ENCODE measurements at places on chromosomes 5 and 9.

- H3K4me1 ChIP-seq, result no peaks in the 10 kb centered on the region
- H3K27me3 ChIP-seq, result no peaks in the 10 kb centered on the region
- no peak for DNase-seq
- H3K27ac ChIP-seq, result no peak overlapping the region
Observed at GRCh38 chr5:156366521-156366920, 39.6 kb downstream of the SGCD start.

DNA sequence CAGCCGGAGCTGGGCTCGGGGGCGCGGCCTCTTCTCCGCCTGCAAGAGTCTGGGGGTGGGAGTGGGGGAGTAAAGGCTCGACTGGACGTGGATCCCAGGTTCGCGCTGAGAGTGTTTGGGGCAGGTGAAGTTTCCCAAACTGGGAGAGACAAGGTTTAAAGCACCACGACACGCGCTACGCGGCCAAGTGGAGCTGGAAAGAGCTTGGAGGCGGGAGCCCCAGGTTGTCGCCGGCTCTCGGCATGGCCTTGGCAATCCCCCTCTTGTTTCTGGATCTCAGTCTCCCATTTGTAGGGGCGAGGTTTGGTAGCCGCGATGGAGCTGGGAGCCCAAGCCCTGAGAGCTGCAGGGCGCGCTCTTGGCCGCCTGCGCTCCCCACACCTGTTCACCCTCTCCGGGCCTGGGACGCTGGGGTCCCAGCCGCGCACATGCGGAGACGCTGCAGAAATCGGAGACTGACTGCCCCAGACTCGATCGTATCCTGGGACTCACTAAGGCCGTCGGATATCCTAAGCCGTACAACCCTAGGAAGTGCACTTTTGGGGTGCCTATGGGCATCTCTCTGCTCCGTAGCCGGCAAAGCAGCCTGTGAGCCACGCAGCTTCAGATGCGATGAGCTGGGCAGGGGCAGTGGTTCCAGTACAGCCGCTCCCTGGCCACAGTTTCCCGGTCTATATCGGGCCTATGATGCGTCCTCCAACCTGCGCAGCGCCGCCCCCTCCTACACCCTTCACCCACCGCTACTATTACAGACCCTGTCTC is 937 bp downstream of the TMOD1 start:
- peak overlapping the region; percentile 80 for H3K4me3 ChIP-seq
- H3K36me3 ChIP-seq, result no peaks in the 10 kb centered on the region
- H3K27ac ChIP-seq, result peak overlapping the region; percentile 92
- no peaks in the 10 kb centered on the region for H3K27me3 ChIP-seq
- DNase-seq, result peak; percentile 18

- peaks cover 10% of the 10 kb centered on the region for H3K4me1 ChIP-seq
- H3K36me3 ChIP-seq, result no peaks in the 10 kb centered on the region
- H3K27ac ChIP-seq, result no peak overlapping the region
- DNase-seq, result no peak
- no peak overlapping the region for H3K4me3 ChIP-seq
- H3K27me3 ChIP-seq, result no peaks in the 10 kb centered on the region
Observed at GRCh38 chr5:109483395-109483971, 73.7 kb upstream of the PJA2 start.

- DNase-seq, result peak; percentile 45
- no peaks in the 10 kb centered on the region for H3K36me3 ChIP-seq
- no peak overlapping the region for H3K4me3 ChIP-seq
- peaks cover 64% of the 10 kb centered on the region for H3K4me1 ChIP-seq
- H3K27me3 ChIP-seq, result no peaks in the 10 kb centered on the region
Observed at GRCh38 chr9:38026021-38026809, 42.8 kb downstream of the SHB start.

GRCh38 chr5:74499256-74500050 is 141.1 kb downstream of the ENC1 start:
- no peak for DNase-seq
- no peaks in the 10 kb centered on the region for H3K36me3 ChIP-seq
- no peaks in the 10 kb centered on the region for H3K27me3 ChIP-seq
- H3K4me1 ChIP-seq, result peaks cover 43% of the 10 kb centered on the region

- no peaks in the 10 kb centered on the region for H3K27me3 ChIP-seq
- no peaks in the 10 kb centered on the region for H3K36me3 ChIP-seq
- H3K4me3 ChIP-seq, result no peak overlapping the region
Observed at GRCh38 chr5:124927735-124928134, 181.3 kb upstream of the ZNF608 start.

DNA sequence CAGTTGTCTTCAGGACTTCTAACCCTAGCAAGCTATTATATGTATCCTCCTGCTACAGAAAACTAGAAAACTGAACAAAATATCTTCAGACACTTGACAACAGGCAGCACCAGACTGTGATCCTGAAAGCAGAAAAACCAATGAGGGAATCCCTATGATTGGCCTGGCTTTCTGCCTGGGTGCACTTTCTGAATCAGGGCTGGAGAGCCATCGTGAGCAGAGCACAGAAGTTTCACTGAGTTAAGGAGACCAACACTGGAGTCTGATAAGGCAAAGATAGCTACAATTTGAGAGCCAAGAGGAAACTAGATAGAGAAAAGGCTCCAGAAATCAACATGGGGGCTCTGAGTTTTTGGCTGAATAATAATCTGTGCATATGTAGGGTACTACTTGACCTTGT is 106.5 kb downstream of the FANCC start:
- H3K36me3 ChIP-seq, result no peaks in the 10 kb centered on the region
- H3K4me3 ChIP-seq, result no peak overlapping the region
- H3K27ac ChIP-seq, result no peak overlapping the region
- H3K4me1 ChIP-seq, result peaks cover 5% of the 10 kb centered on the region
- DNase-seq, result no peak

DNA sequence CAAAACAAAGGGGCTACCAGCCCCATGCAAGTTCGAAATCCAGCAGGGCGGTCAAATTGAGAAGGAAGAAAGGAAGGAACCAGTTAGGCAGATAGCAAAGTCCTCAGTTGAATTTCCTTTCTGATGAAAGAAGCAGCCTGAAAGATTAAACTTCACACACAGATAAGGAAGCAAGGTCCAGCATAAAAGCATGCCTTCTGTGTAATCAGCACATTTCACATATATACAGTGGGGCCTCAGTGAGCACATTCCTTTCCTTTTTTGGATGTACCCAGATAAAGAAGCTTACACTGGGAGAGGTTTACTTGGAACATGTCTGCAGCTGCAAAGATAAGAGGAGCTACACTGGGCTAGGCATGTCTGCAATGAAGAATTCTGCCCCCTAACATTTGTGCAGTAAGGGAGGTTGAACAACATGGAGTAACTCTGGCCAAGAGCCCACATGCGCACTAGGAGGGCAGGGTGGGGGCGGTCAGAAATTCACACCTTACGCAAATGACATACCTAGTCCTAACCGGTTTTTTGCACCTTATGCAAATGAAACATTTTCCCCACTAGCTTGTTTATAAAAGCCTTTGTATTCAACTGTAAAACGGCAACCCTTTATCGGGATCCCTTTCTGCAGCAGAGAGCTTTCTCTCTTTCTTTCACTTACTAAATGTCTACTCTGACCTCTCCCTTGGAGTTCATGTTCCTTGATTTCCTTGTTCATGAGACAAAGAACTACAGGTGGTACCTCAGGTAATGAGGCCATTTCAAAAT is 149.7 kb upstream of the FBXL17 start:
- DNase-seq, result no peak
- H3K27ac ChIP-seq, result no peak overlapping the region
- no peak overlapping the region for H3K4me3 ChIP-seq
- no peaks in the 10 kb centered on the region for H3K4me1 ChIP-seq
- H3K27me3 ChIP-seq, result no peaks in the 10 kb centered on the region

DNA sequence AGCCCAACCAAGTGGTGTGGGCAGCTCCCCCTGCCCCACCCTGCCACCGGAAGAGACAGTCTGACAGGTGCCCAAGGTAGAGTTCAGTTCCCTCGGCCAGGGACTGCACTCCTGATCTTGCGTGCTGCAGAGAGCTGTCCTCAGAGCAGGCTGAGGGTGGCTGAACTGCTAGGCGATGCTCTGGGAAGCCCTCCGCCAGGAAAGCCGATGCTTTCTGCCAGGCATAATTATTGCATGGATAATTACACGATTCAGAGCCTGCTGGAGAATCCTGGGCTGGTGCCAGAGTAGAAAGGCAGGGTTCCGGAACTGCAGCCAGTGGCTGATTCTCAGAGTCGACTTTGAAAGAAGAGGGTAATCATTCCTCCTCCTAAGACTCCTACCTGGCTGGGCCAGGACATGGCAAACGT is 19.3 kb downstream of the KCNIP1 start:
- DNase-seq, result peak; percentile 44
- no peak overlapping the region for H3K4me3 ChIP-seq
- no peaks in the 10 kb centered on the region for H3K36me3 ChIP-seq
- H3K27me3 ChIP-seq, result no peaks in the 10 kb centered on the region
- peak overlapping the region; percentile 59 for H3K27ac ChIP-seq
- peaks cover 22% of the 10 kb centered on the region for H3K4me1 ChIP-seq

GRCh38 chr5:144139586-144139985 is 30.9 kb downstream of the YIPF5 start:
- H3K4me3 ChIP-seq, result no peak overlapping the region
- no peak for DNase-seq
- no peak overlapping the region for H3K27ac ChIP-seq
- H3K36me3 ChIP-seq, result no peaks in the 10 kb centered on the region

GRCh38 chr5:62354028-62354874 is 48.2 kb downstream of the KIF2A start:
- peaks cover 9% of the 10 kb centered on the region for H3K36me3 ChIP-seq
- peak; percentile 68 for DNase-seq
- no peaks in the 10 kb centered on the region for H3K4me1 ChIP-seq
- no peak overlapping the region for H3K4me3 ChIP-seq
- no peak overlapping the region for H3K27ac ChIP-seq

DNA sequence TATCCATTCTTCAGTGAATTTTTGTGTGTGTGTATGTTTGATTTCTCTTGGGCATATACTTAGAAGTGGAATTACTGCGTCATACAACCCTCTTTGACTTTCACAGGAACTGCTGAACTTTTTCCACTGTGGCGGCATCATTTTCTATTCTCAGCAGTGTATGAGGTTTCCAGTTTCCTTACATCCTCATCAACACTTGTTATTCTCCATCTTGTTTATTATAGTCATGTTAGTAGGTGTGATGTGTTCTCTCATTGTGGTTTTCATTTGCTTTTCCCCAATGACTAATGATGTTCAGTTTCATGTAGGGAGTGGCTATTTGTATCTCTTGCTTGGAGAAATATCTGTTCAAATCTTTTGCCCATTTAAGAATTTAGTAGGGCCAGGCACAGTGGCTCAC is 2.6 kb downstream of the ZNF79 start:
- no peak overlapping the region for H3K4me3 ChIP-seq
- H3K27ac ChIP-seq, result no peak overlapping the region
- H3K36me3 ChIP-seq, result peaks cover 5% of the 10 kb centered on the region
- no peak for DNase-seq
- H3K4me1 ChIP-seq, result peaks cover 34% of the 10 kb centered on the region

DNA sequence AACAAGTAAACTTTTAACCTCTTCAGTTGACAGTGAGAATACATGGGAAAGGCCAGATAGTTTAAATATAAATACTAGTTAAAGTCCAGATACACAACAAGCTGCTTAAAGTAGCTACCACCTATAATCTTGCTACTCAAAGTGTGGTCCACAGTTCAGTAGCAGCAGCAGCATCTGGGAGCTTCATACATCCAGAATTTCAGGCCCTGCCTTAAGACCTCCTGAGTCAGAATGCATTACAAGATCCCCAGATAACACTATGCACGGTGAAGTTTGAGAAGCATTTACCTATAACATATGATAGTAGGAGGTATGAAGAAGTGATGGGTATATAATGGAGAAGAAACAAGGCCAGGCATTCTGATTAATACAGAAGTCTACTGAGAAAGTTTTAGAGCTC is 244.5 kb downstream of the EFNA5 start:
- no peaks in the 10 kb centered on the region for H3K27me3 ChIP-seq
- no peak overlapping the region for H3K4me3 ChIP-seq
- no peak overlapping the region for H3K27ac ChIP-seq
- no peaks in the 10 kb centered on the region for H3K36me3 ChIP-seq

DNA sequence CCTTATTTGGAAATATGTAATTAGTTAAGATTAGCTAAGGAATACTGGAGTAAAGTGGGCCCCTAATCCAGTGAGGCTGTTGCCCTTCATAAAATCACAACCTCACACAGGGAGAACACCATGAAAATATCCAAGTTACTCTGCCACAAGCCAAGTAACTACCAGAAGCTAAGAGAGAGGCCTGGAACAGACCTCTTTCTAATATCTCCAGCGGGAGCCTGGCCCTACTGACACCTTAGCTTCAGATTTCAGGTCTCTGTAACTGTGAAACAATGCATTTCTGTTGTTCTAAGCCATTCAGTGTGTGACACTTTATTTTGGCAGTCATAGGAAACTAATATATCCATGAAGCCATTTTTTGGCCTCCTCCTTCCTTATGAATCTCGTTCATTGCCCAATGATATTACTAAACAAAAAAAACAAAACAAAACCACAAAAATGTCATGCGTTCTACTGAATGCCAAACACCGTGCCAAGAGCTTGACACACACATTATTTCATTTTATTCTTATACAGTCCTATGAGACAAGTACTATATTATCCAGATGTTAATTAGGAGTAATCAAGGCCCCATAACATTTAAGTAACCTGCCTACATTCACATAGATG is 699.0 kb downstream of the MAT2B start:
- H3K27ac ChIP-seq, result no peak overlapping the region
- no peaks in the 10 kb centered on the region for H3K27me3 ChIP-seq
- DNase-seq, result no peak
- H3K36me3 ChIP-seq, result no peaks in the 10 kb centered on the region

- no peak for DNase-seq
- H3K27me3 ChIP-seq, result no peaks in the 10 kb centered on the region
- H3K36me3 ChIP-seq, result no peaks in the 10 kb centered on the region
- no peak overlapping the region for H3K4me3 ChIP-seq
- H3K4me1 ChIP-seq, result peaks cover 3% of the 10 kb centered on the region
Observed at GRCh38 chr9:127765418-127765817, 13.0 kb downstream of the SH2D3C start.

- H3K4me3 ChIP-seq, result no peak overlapping the region
- H3K27ac ChIP-seq, result no peak overlapping the region
Observed at GRCh38 chr9:16825971-16826625, 44.4 kb downstream of the BNC2 start.

- no peak overlapping the region for H3K4me3 ChIP-seq
- no peaks in the 10 kb centered on the region for H3K4me1 ChIP-seq
- no peaks in the 10 kb centered on the region for H3K27me3 ChIP-seq
- DNase-seq, result peak; percentile 42
- H3K27ac ChIP-seq, result no peak overlapping the region
Observed at GRCh38 chr5:5767286-5767928, 344.9 kb downstream of the ICE1 start.
